Suppressor macrophage treated with lipopolysaccharide for 4 hours (primary cell): ENCODE measurements at places on chromosomes 11 and 22.

DNA sequence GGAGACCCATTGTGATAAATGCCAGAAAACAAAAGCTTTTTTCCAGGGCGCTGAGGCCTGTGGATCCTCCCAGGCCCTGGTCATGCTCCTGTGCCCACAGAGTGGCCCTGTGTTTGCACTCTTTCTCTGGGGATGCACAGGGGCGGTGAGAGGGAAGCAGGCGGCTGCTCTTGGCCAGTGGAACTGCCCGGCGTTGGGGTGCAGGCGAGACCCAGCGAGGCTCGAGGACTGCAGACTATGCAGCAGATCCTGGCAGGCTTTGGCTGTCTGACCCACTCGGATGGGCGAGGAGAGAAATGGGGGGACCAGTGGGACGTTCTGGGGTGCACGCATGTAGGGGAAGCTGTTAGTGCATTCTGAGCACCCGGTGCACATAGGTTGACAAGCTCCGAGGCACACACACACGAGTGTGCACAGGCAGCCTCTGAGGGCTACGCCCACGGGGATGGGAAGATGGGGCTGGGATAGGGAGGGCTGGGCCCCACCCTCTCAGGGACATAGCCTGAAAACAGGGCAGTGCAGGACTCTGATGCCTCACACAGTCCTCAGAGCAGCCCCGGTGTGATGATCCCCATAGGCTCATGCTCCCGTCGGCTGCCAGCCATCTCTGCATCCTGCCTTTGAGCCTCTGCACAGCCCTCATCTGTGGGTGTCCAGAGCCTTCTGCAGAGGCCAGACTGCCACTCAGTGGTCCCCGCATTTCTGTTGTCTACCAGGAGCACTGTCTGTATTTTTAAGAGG is 1233.5 kb downstream of the BRD1 start:
- no peak for DNase-seq

DNA sequence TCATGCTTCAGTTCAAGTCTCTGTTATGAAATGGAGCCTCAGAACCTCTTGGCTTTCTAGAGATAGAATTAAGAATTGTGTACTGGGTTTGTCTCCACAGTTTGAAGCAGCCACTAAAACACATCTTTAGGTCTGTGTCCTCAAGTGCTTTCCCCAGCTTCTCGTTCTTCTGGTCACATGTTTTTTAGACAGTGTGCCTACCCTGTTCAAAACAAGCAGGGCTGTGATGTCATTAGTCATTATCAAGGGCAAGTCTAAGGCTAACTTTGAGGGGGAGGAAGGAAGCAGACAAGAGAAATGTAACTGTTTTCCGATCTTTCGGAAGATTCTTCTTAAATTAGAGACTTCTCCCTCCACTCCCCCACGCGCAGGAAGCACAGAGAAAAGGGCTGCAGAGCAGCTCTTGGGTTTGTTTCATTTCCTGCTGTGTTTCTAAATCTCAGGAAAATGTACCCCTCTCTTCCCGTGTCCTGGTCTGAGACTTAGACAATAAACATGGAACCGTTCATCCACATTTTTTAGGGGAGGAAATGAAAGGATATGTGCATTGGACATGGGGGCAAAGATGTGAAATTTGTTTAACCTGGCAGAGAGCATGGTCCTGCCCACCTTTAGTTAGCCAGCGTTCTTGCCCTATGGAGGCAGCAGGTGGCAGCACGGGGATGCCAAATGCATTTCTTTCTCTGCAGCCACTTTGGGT is 3.1 kb downstream of the AKIP1 start:
- DNase-seq: peak; percentile 69

- DNase-seq: no peak
These were observed 14.2 kb downstream of the OR5B21 start for GRCh38 chr11:58493676-58494075.

DNA sequence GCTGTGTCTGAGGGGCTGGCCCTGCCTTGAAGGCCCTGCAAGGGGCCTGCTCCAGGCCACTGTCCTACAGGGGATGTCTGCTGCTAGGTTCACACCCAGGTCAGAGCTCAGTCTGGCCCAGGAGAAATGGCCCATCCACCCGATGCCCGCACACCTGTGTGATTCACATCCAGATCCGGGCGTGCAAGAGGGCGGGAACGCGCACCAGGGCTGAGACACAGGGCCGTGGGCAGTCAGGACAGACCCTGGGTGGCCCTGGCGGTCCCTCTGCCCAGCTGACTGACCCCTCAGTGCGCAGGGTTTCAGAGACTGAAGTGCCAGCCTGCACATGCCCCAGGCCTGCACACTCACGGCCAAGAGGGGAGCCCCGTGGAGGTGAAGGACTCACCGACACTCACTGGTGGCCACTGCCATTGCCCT is 7.4 kb downstream of the TOLLIP start:
- no peak for DNase-seq

DNA sequence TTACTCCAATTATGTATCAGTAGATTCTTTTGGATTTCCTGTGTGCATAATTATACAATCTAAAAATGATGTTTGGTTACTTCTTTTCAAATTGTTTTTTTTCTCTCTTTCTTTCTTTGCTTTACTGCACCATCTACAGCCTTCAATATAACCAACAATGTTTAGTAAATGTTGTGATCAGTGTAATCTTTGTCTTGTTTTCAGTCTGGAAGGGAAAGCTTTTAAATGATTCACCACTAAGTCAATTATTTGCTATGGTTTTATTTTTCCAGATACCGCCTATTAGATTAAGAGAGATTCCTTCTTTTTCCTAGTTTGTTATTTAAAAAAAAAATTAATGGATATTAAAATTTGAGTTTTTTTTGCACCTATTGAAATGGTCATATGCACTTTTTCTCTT is 29.8 kb upstream of the ABTB2 start:
- DNase-seq: no peak

DNA sequence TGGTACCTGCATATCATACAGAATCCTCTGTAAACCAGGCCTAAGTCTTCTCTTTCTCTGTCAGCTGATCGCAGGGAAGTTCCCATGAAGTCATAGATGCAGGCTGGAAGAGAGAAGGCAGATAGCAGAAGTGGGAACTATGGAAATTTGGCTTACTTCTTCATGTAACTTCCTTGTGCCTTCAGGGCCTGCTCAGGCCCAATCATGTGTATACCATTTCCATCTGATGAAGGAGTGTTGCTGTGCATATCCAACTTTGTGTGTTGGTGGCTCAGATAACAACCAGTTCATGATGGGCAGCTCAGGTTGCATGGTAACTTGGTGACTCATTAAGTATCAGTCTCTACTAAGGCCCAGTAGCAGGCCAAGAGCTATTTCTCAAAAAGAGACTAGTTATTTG is 53.1 kb upstream of the CEP295 start:
- peak; percentile 90 for DNase-seq

GRCh38 chr11:126257144-126257543 is 11.6 kb downstream of the SRPRA start:
- no peak for DNase-seq

- peak; percentile 68 for DNase-seq
These were observed 50.8 kb downstream of the FBLN1 start for GRCh38 chr22:45553351-45554039.

GRCh38 chr11:71548120-71548519 is at the start of gene KRTAP5-9:
KRTAP5-9 (plus strand) TSS chr11:71548420; CDS start chr11:71548658, 238 bp downstream.
- no peak for DNase-seq
